ENCODE measurements at places on chromosomes 2 and 18.
A peak's percentile ranks its signal among the peaks of the same experiment; 100 is the strongest.

- DNase-seq: no peak
These were observed 45.2 kb upstream of the SCG2 start for GRCh38 chr2:223647258-223647952.

DNA sequence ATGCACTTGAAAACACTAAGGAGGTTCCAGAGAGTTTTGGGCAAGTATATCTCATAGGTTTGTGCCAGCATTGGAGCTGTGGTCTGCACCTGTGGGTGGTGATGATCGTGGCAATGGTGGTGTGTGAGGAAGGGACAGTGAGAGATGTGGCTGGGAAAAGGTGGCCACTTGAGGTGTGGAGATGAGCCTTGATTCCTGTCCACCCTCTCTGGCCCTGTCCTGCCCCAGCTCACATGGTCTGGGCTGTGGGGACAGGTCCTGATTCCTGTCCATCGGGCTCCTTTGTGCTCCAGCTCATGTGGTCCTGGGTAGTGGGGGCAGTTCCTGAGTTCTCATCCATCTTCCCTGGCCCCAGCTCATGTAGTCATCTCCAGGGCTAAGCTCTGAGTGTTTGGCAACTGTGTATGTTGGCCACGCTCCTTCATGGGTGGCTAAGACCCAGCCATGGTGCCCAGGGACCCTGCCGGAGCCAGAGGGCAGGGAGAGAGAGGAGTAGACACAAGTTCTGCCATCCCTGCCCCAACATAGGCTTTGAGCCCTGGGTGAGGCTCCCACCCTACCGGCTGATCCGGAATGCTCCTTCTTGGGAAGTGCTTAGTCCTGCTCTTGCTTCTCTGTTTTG is 294.4 kb upstream of the HDAC4 start:
- no peak for DNase-seq

DNA sequence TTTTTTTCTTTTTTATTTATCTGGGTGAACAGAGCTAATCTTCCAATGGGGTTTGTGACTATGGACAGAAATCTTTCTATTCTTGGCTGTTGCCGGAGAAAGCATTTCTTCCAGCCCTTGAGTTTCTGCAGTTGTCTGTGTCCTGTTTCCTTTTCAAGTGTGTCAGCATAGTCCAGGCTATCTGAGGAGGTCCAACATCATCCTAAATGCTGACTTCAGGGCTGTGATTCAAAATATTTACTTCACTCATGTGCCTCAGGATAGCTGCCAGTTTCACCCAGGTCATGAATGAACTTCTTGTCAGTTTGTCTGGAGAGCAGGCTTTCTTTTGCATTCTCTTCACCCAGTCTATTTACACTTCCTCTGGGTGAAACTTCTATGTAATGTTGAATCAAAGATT is 27.9 kb downstream of the ITGAV start:
- DNase-seq: no peak

- no peak for DNase-seq
These were observed 634 bp downstream of the MTIF2 start for GRCh38 chr2:55268288-55268906.

DNA sequence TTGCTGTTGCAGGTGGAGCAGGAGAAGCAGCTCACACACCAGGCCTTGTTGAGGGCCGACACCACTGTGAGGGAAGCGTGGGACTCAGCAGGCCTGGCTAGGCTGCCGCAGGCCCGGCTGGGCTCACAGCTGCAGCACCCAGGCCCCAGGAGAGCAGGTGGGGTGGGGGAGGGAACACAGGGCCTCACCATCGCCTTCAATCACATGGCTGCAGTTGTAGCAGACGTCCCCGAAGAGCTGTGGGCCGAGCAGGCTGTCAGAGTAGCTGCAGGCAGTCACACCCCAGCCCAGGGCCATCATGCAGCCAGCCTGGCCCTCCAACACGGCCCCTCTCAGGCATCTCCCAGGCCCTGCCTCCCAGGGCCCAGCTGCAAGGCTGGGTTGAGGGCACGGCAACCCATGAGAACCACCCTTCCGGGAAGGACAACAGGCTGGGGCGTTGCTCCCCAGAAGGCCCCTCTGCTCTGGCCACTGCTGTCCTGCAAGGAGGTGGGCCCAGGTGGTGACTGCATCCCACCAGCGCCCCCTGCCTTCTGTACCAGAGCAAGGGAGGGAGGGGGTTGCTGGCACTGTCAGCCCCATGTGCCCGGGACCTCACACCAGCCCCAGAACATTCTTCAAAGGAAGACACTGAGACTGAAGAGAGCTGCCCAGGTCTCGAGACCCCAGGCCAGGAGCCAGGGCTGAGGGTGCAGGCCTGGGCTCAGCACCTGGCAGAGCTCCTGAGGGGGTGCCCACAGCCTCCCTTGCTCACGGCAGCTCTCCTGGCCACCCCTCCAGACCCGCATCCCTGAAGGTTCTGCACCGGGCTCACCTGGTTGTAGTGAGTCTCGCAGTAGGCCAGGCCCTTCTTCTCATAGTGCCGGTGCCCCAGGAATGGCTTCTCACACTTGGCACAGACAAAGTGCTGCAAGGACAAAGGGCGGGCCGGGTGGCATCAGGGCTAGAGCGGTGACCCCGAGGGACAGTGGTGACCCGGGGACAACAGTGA is 5.6 kb upstream of the GPR17 start:
- peak; percentile 61 for DNase-seq

DNA sequence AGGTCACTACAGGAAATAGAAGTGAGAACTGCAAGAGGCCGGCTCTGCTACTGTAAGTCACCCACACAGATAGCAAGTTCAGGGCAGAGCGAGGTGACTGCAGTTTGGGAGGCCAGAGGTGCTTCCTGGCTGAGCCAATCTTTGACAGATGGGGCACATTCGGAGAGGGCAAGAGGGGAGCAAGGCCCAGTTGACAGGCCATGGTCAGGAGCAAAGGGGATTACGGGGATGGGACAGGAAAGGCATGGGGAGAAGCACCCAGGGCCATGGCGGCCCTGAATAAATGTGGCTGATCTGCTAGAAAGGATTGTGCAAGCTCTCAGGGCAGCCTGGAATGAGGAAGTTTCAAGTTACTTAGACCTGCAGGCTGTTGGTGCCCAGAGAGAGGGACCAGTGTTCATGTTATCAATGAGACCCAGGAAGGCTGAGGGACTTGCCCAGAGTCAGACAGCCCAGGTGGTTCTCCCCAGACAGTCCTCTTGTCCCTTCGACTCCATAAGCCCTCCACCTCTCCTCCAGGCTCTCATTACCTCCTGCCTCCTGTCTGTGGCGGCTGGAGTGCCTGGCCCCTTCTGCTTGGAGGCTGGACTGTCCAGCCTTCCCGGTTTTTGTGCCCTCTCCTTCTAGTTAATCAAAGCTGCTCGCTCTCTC is 123.3 kb downstream of the CTIF start:
- no peak for DNase-seq

DNA sequence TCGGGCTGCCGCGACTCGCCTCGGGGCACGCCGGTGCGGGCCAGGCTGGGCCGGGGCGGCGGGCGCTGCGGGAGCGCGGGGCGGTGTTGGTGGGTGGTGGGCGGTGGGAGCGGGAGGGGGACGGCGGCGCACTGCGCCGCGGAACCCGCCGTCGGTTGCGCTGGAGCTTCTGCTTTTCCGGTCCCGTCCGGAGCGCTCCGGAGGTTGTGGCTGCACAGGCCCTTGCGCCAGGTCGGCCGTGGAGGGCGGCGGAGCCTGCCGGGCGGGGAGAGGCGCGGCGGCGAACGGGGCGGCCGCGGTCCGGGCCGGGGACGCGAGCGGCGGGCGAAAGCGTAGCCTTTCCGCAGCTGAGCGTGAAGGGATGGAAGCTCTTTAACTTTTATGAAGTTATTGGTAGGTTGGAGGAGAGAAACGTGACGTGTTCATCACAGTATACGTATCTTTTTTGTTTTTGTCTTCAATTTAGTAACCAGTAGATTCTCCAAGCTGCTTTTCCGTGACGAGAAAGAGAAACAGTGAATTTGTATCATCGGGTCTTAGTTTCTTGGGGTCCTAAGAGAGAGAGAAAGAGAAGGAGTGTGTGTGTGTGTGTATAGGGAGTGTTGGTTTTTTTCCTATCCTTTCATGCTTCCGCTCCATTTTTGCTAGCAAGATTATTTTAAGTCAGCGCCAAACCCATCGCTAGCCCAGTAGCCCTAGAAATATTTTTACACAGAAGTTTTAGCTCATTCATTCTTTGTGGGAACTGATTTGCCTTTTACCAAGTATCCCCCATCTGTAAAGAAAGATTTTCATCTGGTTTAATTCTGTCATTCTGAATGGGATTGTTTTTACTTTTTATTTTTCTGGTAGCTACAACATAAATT is 535 bp downstream of the ATG4B start:
- no peak for DNase-seq

- peak; percentile 27 for DNase-seq
These were observed 681 bp upstream of the NRP2 start for GRCh38 chr2:205681401-205682238.

GRCh38 chr2:173271825-173272224 is 82.8 kb upstream of the CDCA7 start:
- no peak for DNase-seq

- DNase-seq: no peak
These were observed 65.1 kb downstream of the USP40 start for GRCh38 chr2:233501198-233502076.

- DNase-seq: no peak
These were observed 534 bp upstream of the SOCS6 start for GRCh38 chr18:70288171-70288850.

GRCh38 chr2:86211033-86211795 is 12.0 kb downstream of the MRPL35 start:
- DNase-seq: no peak

GRCh38 chr18:59180150-59180845 is 39.7 kb upstream of the GRP start:
- no peak for DNase-seq

- no peak for DNase-seq
These were observed 233.7 kb downstream of the LOXHD1 start for GRCh38 chr18:46423226-46423805.

GRCh38 chr2:230879891-230880290 is 15.1 kb downstream of the ITM2C start:
- DNase-seq: no peak

- DNase-seq: no peak
These were observed 94.0 kb downstream of the CDK15 start for GRCh38 chr2:201900362-201900761.

- no peak for DNase-seq
These were observed 72.8 kb upstream of the POU3F3 start for GRCh38 chr2:104781151-104781550.

- DNase-seq: no peak
These were observed 74.4 kb upstream of the SCN7A start for GRCh38 chr2:166568409-166568808.

DNA sequence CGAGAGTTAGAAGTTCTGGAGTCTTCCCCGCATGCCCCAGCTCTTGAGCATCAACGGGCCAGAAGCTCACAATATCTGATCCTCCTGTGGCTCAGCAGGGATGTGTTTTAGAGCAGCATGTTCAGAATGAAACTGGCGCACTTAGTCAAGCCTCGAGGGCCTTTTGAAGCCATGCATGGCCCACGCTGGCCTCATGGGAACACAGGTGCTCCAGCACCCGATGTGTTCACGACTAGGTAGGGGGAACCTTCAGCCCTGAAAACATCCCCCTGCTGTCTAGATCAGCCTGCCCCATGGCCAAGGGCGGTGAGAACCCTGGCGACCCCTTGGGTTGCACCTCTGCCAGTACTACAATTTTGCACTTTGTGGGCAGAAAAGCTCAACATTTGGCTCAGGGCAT is 32.8 kb downstream of the MSH6 start:
- DNase-seq: no peak

DNA sequence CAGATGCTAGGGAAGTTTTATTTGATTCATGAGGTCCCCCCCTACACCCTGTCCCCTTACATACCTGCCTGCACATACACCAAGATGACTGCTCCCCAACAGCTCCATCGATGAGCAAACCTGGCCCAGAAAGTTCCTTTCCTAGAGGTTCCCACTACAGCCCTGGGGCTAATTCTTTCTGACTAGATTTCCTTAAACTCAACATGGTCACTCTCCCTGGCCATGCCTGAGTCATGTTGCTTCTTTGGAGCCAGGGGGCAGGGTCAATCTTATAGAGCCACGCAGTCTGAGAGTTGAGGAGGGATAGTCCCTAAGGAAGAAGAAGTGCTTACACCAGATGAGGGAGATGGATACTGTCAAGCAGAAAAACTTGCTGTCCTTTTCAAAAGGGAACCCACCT is 67.7 kb upstream of the GLI2 start:
- no peak for DNase-seq

DNA sequence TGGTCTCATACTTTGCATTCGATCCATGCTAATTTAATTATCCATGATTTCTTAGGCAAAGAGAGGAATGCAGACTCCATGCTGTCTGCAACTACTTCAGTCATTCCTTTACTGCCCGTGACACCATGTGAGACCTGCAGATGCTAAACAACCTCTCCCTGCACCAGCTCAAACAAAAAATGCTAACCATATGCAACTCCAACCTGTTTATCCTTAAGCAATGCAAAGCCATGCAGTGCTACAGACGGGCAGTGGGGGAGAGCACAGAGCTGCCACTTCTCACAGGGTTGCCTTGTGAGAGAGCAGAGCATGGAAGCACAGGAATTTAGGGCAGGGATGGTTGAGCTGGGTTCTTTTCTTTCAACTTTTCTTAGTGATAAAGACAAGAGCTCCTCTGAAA is 74.9 kb upstream of the KLHL14 start:
- no peak for DNase-seq
